Hematopoietic multipotent progenitor cell treated with erythropoietin and hydrocortisone succinate and interleukin-3 and kit ligand, for 8 days (in vitro differentiated cells): ENCODE measurements at places on chromosomes 1 and 21.

- DNase-seq, result no peak
Measured at GRCh38 chr1:37845049-37845646, 14.2 kb downstream of the MTF1 start.

DNA sequence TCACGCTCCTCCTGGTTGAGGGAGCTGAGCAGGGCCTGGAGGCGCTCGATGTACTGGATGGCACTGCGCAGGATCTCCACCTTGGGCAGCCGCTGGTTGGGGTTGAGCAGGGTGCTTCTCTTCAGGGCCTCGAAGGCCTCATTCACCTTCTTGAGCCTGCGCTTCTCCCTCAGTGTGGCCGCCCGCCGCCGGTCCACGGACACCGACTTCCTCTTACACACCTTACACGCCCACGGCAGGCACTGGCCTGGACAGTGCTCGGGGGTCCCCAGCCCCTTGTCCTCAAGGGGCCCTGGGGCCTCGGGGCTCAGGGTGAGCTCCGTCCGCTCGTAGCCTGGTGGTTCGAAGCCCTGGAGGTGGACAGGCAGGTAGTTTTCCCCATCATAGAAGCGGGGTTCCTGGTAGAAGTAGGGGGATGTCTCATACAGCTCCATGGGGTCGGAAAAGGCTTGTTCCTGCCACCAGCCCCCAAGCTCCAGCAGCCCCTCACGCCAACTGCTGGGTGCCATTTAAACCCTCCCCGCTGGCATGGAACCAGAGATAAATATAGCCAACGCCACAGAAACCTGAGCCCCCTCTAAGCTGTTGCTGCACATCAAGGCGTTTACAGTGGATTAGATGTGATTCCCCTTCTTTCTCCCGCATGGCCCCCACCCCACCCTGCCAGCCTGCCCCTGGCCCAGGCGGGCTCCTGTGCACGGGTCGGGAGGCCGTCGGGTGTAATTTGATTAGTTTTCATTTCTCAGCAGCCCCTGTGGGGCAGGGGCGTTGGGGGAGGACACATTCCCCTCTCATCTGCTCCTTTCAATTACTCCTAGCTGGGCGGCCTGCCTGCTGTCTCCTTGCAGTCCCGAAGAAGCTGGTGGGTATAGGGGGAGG, at the start of gene MYOG:
Gene MYOG, minus strand, starts transcription at position 485 of the 879 bp plus-strand sequence. Its CDS starts 51 bp downstream, at position 434.
- no peak for DNase-seq

DNA sequence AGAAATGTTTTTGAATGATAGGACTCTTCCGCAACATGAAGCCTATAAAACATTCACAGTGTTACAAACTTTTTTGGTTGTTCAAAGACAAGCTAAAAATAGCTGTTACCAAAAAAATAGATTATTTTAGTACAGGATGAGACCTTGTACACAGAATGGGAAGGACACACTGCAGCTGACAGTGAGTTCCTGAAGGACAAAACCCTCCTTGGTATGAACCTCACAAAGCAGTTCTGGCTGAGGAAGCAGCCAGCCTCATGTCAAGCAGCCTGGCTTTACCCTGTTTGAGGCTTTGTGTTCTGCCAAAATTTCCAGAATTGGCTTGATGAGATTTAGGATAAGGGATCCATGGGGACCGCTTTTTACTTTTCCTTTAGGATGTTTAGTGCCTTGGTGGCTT, 93.7 kb downstream of the RGL1 start:
- DNase-seq, result no peak

DNA sequence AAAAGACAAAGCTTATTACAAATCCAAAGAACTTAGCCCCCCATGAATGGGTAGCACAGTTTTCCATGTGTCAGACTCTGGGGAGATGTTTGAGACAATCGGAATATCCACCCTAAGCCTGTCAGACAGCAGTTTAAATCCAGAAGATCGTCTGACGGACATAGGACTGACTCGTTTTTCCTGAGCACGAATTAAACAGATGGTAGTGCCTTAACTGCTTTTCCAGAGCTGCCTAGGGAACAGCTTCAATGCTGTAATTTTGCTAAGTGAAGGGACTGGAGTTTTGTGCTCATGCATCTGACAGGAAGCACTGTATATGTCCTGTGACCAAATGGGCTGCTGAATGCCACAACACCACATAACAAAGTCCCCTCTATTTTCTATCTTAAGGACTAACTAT, 48.6 kb downstream of the PCNX2 start:
- no peak for DNase-seq

GRCh38 chr21:42474043-42474831, 21.8 kb downstream of the RSPH1 start:
- no peak for DNase-seq

DNA sequence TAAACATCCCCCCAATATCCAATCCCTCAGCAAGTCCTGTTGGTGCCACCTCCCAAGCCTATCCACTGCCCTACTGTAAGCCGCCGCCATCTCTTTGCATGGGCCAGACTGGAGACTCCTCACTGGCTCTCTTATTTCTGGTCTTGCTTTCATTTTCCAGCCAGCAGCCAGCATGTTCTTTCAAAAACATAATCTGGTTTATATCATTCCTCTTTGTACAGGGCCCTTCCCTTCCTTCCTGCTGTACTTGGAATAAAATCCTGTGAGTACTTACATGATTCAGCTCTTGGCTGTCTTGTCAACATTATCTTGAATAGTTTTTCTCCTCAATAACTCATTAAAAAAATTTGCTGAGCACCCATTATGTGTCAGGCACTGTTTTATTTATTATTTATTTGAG, 28.2 kb downstream of the TLR5 start:
- DNase-seq, result no peak

GRCh38 chr1:189151361-189151760, 1326.3 kb downstream of the BRINP3 start:
- DNase-seq, result no peak

- no peak for DNase-seq
Measured at GRCh38 chr1:168719306-168720111, 9.5 kb downstream of the DPT start.

DNA sequence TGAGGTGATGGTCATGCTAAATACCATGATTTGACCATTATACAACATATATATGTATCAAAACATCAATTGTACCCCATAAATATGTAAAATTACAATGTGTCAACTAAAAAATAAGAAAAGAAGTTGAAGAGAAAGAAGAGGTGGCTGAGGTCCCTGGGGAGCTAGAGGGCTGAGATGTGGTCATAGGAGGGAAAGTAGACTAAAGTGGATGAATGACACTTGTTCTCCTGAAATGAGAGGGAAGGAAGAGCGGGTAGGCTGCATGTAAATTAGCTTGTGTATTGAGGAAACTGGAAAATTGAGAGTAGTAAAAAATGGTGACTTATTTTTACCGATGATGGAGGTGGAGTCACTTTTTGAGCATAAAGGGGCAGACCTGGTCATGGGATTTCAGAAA, 117.0 kb downstream of the ST6GALNAC3 start:
- DNase-seq, result no peak

GRCh38 chr1:241817331-241817792, 30.6 kb upstream of the EXO1 start:
- DNase-seq, result no peak

- DNase-seq, result no peak
Measured at GRCh38 chr1:76799700-76800099, 67.6 kb upstream of the ST6GALNAC5 start.

- DNase-seq, result no peak
Measured at GRCh38 chr1:187313115-187313514, 484.4 kb downstream of the PLA2G4A start.

- DNase-seq, result no peak
Measured at GRCh38 chr1:163346326-163346870, 24.6 kb downstream of the NUF2 start.

GRCh38 chr1:198890214-198890930, 251.5 kb downstream of the PTPRC start:
- DNase-seq, result no peak
